ENCODE measurements at places on chromosomes 12 and 14.

DNA sequence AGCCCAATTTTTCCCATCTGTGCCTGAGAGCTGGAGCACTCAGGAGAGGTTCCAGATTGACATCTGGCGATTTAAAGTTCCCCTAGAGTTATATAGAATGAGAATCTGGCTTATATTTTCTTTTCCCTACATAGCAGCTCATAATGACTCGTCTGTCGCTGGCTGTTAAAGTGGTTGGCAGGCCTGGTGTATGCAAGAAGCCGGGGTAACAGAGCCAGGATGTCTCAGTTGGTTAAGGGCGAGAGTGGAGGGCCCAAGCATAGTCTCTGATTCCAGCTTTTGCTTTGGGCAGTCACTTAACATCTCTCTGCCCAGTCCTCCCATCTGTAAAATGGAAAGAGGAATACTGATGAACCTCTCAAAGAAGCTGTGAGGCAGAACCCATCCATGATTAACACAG lies 751.6 kb downstream of the NOVA1 start:
- no peak for DNase-seq

DNA sequence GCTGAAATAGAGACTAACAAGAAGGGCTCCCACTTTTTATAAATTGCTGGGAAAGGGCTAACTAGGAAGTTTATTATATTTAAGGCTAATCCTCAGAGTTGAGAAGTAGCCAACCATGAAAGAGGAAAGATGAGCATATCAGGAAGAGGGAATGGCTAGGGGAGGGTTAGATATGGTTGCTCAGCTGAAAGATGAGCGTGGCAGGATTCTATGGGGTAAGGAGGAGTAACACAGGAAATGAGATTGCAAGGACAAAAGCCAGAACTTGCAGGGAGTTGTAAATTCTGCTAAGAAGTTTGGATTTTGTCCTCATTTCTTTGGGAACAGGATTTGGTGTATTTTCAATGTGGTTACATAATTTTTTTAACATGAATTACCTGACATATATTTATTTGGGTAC lies 127.4 kb upstream of the ATP2B1 start:
- DNase-seq = no peak

- DNase-seq = no peak
These were observed 467.1 kb upstream of the MGAT4C start for GRCh38 chr12:86723326-86723725.

DNA sequence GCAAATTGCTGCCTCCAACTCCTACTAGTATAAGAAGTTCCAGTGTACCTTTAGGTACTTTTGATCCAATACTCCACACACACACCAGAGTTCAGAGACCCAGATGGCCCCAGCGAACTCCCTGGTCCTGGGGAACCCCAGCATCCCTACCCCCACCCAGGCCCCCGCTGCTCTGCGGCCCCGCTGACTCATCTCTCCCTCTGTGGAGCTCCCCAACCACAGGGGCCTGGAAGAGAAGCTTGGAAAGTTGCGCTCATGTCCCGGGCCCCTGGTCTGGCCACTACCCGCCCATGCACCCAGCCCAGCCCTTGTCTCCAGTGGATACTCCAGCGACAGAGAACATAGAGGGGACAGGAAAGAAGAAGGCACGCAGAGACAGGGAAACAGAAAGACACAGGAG lies 4.2 kb upstream of the SP7 start:
- DNase-seq = no peak

DNA sequence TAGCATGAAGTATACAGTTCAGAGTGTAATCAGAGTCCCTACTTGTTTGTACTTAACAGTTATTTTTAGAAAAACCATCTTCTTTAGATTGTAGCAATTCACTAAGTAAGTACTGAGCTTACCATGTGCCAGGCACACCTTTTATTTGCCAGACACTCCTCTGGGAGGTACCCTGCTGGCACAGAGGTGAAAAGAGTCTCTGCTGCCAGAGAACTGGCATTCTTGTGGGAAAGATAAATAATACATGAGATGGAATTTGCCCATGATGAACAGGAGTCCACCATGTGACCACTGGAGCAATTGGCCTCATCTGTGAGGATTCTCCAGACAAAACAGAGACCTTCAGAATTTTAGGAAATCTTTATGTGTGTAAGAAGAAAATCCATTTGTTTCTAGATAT lies 199.3 kb upstream of the SLC16A7 start:
- no peak for DNase-seq

- DNase-seq = no peak
These were observed at the start of gene SDS for GRCh38 chr12:113403435-113404415. Gene SDS (minus strand): TSS chr12:113403887. CDS start chr12:113399708, 4,179 bp downstream.
